ENCODE measurements at places on chromosomes 4 and X. TPM values are rescaled to one million over a fixed set of nuclear protein-coding genes. Genes with fewer than 3 reads are reported as not detected.

ARHGAP10 gene
- 0.20 TPM for polyA plus RNA-seq

STOX2 gene
- not detected for polyA plus RNA-seq

BLOC1S4 gene
- polyA plus RNA-seq = 55.9 TPM

PDE5A gene
- polyA plus RNA-seq = 2.0 TPM

SLC6A14 gene
- not detected for polyA plus RNA-seq

SPOCK3 gene
- polyA plus RNA-seq = not detected

FGF13 gene
- polyA plus RNA-seq = 0.29 TPM

RPL36A gene
- polyA plus RNA-seq = 2,145 TPM

All from IgD-negative memory B cell (primary cell).